Hematopoietic multipotent progenitor cell treated with erythropoietin and hydrocortisone succinate and interleukin-3 and kit ligand, for 4 days (in vitro differentiated cells): ENCODE measurements at places on chromosomes 3 and 15.

DNA sequence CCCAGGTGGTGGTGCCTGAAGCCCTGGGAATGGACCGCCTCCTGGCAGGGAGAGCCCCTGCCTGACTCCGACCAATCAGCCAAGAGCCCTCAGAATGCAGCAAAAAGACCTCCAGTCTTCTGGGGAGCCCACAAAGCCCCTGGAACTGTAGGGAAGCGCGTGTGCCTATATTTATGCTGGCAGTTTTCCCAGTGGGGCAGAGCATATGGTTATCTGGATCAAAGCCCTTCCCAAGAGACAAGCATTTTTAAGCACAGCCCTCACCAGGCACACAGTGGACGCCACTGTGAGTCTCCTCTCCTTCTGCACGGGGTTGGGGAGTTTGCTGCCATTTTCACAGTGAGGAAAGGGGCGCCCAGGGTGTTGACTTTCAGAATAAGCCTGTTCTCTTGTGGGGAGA lies 80.9 kb upstream of the RPL32 start:
- peak; percentile 46 for DNase-seq

GRCh38 chr3:195226900-195227447 lies 44.0 kb downstream of the XXYLT1 start:
- DNase-seq = peak; percentile 60

GRCh38 chr3:159751752-159752151 lies 236.9 kb upstream of the IL12A start:
- no peak for DNase-seq

- DNase-seq = no peak
These were observed 195.4 kb upstream of the TPRG1 start for GRCh38 chr3:188976407-188976806.

DNA sequence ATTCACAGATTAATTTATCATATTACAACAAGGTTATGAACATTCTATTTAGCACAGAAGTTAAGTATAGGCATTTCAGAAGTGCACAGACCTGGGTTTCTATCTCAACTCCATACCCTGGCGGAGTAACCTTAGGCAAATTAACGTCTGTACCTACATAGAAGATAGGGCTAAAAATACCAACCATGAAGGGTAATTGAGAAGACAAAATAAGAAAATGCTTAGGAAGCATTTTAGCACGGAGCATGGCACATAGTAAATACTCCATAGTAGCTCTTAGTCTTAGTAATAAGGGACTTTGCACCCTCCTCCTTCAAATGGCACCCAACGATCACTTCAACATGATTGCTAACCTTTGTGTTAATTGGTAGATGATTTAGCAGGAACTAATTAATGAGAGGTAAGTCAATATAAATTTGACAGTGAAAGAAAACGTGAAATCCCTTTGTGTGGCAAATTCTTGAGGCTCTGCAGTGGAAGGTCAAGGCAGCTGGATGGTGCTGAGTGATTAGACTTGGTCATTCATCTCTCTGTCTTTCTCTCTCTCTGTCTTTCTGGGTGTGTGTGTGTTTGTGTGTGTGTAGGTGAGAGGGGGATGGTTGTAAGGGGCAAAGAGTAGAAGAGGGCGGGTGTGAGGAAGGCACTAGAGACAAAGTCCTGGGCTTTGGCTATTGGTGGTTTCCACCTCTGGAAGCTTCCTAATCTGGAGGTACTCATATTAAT lies 131.1 kb upstream of the PHLDB2 start:
- DNase-seq = no peak

GRCh38 chr3:65886391-65886790 lies 152.3 kb downstream of the MAGI1 start:
- no peak for DNase-seq

- no peak for DNase-seq
These were observed 544.1 kb downstream of the TUSC7 start for GRCh38 chr3:117253636-117254035.

GRCh38 chr15:52417521-52417920 lies 111.2 kb downstream of the MYO5A start:
- DNase-seq = peak; percentile 79

DNA sequence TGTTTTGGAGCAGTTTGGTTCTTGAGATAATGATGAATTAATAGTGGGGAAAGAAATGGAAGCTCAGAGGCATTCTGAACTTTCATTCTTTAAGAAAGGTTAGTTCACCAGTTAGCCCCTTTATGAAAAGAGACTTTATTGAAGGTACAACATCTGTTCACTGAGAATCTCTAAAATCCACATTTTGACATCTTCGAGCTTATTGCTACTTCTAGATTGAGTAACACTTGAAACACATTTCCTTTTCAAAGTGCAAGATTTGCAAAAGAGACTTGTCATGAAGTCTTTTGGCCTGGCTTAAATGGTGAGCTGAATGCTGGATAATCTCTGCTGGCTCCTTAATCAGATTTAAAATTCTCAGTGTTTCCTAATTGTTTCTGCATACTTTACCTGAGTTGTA lies 42.3 kb downstream of the RAB8B start:
- DNase-seq = peak; percentile 50

- DNase-seq = no peak
These were observed 21.3 kb downstream of the GASK1A start for GRCh38 chr3:43000387-43000786.

DNA sequence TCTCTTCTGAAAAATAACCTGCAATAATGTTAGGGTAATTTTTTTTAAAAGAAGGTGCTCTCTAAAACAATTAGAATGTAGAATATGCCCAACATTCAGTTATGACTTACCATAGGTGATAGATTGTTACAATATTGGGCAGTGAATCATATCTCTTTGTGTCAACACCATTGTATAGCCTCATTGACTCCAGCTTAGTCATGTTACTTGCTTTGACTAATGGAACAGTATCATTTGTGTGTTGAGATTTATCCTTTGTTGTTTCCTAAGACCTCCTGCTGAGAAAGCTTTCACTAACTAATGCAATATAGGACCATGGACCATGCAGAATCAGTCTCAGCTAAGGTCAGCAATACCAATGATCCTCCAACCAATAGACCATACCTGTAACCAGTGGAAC lies 1106.4 kb downstream of the SI start:
- DNase-seq = no peak

DNA sequence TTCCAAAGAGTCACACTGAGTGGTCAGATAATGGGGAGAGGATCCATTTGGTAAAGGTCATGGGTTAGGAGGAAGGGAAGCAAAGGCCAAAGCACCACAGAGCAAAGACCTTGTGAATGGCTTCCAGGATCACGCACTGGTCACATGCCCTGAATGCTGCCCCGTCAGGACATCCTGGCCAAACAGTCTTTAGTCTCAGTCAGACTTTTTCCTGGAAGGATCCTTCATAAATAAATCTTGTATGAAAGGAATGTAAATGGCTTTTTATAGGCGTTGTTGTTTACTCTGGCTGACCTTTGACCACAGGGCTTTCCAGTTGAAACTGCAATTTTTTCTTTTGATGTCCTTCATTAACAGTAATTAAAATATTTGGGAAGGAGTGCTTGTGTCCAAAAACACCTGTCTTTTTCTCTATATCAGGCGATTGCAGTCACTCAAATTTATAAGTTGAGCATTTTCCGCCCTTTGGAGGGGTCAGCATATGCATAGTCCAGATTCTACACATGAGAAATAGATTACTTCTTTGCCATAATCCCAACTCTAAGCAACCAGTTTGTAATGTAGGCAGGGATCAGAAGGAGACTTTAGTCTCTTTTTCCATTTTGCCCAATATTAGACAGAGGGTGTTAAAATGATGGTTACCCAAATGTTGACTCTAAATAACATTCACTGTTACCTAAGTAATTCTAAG lies 48.4 kb downstream of the CHAC1 start:
- no peak for DNase-seq

- no peak for DNase-seq
These were observed 69.1 kb downstream of the MB21D2 start for GRCh38 chr3:192848371-192849233.

DNA sequence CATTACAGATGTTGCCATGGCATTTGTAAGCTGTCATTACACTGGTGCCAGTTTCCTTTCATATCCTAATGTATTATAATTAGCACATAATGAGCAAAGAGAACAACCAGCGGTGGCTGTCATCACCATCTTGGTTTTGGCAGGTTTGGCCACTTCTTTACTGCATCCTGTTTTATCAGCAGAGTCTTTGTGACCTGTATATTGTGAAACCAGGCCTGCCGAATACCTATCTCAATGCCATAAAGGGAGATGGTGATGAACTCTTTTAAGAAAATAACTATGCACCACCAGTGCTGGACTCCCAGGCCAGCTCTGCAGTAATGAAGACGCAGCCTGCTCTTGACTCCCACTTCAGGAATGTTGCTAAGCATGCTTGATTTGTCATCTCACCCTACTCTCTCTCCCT lies 458.1 kb upstream of the NR2F2 start:
- DNase-seq = no peak

DNA sequence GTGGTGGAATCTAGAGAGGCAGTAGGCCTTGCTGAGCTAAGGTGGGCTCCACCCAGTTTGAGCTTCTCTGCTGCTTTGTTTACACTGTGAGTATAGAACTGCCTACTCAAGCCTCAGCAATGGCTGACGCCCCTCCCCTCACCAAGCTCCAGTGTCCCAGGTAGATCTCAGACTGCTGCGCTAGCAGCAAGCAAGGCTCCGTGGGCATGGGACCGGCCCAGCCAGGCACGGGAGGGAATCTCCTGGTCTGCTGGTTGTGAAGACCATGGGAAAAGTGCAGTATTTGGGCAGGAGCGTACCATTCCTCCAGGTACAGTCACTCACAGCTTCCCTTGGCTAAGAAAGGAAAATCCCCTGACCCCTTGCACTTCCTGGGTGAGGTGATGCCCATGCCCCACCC lies 407.1 kb downstream of the ZPLD1 start:
- DNase-seq = no peak

- DNase-seq = peak; percentile 49
These were observed 1.9 kb downstream of the UQCRC1 start for GRCh38 chr3:48607519-48607918.
